ENCODE measurements at places on chromosomes 2 and 18.

- peak; percentile 75 for DNase-seq
Observed at GRCh38 chr2:71798266-71799012, 345.1 kb downstream of the DYSF start.

GRCh38 chr2:46818141-46818621 is 97.4 kb downstream of the MCFD2 start:
- no peak for DNase-seq

GRCh38 chr2:38076710-38077430 is 919 bp upstream of the CYP1B1 start:
- DNase-seq, result peak; percentile 19

DNA sequence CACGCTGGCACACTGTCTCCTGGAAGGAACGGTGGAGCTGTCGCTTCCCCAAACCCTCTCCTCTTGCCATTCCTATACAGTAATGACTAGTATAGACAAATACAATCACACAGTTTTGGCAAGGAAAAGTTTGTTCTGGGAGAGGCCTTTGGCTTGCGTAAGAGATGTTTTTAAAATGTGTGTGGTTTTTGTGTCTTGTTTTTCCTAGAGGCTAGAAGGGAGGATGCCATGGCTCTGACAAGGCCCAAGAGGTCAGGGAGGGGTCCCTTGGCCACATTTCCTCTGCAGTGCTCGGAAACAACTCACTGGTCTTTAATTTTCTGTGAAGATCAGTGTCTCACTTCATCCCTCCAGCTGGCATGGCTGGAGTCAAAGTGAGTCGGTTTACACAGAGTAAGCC is 195.9 kb downstream of the SH3RF3 start:
- DNase-seq, result no peak

GRCh38 chr2:160390544-160391455 is 102.8 kb downstream of the RBMS1 start:
- no peak for DNase-seq

DNA sequence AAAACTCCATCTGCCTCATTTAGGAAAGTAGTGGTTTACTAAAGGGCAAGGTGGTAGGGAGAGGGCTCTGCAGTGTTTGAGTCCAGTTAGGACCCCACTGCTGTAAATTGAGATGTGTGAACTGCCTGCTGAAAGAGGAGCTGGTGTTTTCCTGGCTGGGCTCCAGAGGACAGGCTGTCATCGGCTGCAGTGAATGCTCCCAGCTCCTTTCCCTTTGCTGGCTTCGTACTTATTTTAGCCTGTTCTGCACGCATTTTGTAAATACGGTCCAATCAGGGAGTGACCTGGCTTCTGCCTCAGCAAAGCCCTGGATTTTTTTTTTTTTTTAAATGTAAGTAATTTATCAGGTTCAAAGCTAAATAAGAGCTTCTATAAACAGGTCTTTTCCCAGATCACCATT is 37.5 kb downstream of the SLC4A3 start:
- DNase-seq, result no peak

Measured in SK-MEL-5 (cell line).